ENCODE measurements at places on chromosomes 1 and 21.
A peak's percentile ranks its signal among the peaks of the same experiment; 100 is the strongest.

DNA sequence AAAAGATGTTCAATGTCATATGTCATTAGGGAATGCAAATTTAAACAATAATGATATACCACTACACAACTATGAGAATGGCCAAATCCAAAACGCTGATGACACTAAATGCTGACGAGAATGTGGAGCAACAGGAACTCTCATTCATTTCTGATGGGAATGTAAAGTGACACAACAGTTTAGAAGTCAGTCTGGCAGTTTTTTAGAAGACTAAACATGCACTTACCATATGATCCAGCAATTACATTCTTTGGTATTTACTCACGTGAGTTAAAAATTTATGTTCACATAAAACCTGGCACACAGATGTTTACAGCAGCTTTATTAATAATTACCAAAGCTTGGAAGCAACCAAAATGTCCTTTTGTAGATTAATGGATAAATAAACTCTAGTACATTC lies 110.4 kb upstream of the C1orf21 start:
- no peak for DNase-seq

- peak; percentile 24 for DNase-seq
Measured at GRCh38 chr1:101288491-101288944, 51.7 kb downstream of the S1PR1 start.

DNA sequence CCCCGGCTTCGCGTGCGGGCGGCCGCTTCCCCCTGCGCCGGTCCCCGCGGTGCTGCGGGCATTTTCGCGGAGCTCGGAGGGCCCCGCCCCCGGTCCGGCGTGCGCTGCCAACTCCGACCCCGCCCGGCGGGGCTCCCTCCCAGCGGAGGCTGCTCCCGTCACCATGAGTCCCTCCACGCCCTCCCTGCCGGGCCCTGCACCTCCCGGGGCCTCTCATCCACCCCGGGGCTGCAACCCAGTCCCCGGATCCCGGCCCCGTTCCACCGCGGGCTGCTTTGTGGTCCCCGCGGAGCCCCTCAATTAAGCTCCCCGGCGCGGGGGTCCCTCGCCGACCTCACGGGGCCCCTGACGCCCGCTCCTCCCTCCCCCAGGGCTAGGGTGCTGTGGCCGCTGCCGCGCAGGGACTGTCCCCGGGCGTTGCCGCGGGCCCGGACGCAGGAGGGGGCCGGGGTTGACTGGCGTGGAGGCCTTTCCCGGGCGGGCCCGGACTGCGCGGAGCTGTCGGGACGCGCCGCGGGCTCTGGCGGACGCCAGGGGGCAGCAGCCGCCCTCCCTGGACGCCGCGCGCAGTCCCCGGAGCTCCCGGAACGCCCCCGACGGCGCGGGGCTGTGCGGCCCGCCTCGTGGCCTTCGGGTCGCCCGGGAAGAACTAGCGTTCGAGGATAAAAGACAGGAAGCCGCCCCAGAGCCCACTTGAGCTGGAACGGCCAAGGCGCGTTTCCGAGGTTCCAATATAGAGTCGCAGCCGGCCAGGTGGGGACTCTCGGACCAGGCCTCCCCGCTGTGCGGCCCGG lies 159.2 kb downstream of the RUNX1 start:
- DNase-seq = peak; percentile 58

- no peak for DNase-seq
Measured at GRCh38 chr1:216183454-216183853, 239.8 kb downstream of the USH2A start.

GRCh38 chr1:45545019-45545493 lies 5.6 kb upstream of the AKR1A1 start:
- no peak for DNase-seq

DNA sequence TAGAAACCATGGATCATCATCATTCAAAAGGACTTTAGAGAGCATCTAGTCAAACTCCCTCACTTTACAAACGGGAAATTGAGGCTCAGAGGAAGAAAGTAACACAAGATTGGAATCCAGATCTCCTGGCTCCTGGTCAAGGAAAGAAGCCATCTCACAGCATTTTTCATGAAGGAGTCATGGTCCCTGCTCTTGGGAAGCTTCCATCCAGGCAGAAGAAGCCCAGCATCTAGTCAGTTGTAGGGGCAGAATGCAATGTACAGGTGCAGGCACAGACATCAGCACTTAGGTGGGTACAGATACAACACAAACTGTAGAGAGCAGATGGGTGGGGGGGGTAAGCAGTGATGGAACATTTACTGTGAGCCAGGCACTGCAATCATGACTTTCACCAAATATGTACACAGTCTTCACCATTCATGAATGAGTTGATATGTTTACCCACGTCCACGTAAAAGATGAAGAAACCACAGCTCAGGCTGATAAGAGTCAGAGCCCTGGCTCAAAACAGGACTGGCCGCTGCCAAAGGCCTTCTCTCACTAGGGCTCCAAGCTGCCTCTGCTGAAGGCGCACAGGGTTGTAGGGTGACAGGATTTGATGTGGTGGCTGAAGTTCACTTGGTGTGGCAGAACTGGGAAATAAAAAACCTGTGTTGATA lies 44.0 kb downstream of the OPTC start:
- DNase-seq = no peak

DNA sequence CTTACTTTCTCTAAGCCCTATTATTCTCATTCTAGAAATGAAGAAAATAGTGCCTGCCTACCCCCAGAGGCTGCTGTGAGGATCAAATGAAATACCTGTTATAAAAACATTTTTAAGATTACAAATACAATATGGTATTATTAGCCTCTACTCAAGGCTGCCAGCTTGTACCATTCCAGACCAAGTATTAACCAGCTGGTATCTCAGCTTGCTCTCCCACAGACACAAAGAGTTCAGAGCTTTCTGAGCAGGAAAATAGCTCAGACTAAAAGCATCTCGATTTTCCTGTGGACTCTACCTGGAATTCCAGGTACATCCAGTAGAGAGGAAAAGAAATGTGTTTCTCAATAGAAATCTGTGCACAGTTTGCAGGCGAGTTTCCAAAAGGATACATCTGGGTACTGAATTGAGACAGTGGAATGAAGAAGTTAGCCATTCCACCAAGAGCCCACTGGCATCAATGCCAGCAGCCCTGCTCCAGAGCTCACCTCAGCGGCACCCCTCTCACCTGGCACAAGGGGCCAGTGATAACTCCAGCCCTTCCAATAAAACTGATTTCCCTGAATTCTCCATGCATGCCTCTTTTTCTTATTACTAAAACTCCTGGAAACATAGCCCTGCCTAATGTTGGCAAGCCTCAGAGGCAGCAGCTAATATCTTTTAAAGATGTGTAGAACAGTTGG lies 31.0 kb downstream of the TGFBR3 start:
- DNase-seq = no peak

DNA sequence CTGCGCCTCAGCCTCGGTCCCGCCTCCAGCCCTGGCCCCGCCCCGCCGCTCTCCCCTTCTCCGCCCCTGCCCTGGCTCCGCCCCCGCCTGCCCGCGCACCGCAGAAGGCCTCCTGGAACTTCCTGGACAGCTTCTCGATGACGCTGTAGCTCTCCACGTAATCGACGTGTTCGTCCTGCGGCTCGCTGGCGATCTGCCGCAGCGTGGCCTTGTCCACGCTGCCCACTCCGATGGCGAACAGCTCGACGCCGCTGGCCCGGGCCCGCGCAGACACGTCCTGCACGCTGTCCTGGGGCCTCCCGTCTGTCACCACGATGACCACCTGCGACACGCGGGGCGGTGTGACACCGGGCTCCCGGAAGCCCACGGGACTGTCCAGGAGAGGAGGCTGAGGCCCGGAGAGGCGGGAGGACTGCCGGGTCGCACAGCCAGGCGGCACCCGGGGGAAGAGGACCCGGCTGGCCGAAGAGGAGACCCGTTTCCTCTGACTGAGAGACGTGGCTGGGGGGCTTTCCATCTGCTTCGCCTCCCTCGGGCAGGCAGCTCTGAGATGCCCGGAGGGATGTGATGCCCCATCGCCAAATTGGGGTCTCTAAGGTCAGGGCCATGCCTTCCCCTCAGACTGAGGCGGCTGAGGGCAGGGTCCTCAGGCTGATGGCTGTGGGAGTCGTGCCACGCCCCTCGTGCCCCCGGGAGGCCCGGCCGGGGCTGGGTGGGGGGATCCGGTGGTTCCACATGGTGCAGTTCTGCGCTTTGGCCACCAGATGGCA lies 4.6 kb downstream of the MATN1 start:
- peak; percentile 81 for DNase-seq

GRCh38 chr1:203663821-203664220 lies 37.2 kb downstream of the ATP2B4 start:
- no peak for DNase-seq

GRCh38 chr1:247936415-247936814 lies 11.7 kb downstream of the OR2AJ1 start:
- no peak for DNase-seq

- DNase-seq = no peak
Measured at GRCh38 chr1:2447276-2448097, 28.6 kb upstream of the PLCH2 start.

GRCh38 chr1:200161801-200162200 lies 134.3 kb downstream of the NR5A2 start:
- no peak for DNase-seq

DNA sequence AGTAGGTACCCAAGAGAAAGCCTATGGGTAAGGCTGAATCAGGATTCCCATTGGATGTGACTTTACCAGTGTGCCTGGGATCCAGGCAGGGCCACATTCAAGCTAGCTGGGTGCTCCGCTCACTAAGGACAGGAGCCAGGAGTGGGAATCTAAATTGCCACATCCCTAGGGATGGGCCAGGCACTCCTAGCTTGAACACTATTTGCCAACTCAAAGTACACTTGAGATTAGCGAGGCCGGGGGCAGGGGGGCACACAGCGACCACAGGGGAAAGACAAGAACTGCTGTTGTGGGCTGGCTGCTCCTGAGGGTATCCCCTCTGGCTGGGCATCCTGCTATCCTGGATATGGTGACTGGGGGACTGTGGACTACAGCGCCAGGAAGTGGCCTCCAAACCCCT lies 4.3 kb downstream of the SLC45A3 start:
- no peak for DNase-seq

- DNase-seq = no peak
Measured at GRCh38 chr21:31671931-31672330, 12.4 kb downstream of the SOD1 start.

DNA sequence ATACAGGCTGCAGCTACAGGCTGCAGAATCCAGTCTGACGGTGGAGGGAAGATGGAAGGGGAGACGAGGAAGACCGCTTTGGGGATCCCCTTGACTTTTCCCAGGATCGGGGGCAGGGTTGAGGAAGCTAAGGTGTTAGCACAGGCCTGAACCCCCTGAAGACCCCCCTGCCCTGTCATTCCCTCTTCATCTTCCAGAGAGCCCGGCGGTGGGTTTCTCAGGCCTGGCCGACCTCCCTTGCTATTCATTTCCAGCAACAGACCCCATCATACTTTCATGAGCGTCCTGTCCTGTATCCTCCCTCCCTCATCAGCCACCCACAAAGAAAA lies 112.0 kb downstream of the PGBD5 start:
- DNase-seq = no peak

- DNase-seq = no peak
Measured at GRCh38 chr1:223645903-223646302, 19.6 kb downstream of the CAPN8 start.

- DNase-seq = no peak
Measured at GRCh38 chr1:94092210-94092613, 28.7 kb downstream of the ABCA4 start.

GRCh38 chr1:241979926-241980325 lies 19.0 kb downstream of the MAP1LC3C start:
- no peak for DNase-seq

DNA sequence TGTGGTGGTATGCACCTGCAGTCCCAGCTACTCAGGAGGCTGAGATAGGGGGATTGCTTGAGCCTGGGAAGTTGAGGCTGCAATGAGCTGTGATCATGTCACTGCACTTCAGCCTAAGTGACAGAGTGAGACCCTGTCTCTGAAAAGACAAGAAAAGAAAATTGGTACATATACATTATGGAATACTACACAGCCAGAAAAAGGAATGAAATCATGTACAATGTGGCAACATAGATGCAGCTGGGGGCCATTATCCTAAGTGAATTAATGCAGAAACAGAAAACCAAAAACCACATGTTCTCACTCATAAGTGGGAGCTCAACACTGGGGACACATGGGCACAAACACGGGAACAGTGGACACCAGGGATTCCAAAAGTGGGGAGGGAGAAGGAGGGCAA lies 7.1 kb upstream of the CFAP107 start:
- no peak for DNase-seq

- no peak for DNase-seq
Measured at GRCh38 chr1:43205671-43206070, 33.5 kb downstream of the CFAP57 start.

DNA sequence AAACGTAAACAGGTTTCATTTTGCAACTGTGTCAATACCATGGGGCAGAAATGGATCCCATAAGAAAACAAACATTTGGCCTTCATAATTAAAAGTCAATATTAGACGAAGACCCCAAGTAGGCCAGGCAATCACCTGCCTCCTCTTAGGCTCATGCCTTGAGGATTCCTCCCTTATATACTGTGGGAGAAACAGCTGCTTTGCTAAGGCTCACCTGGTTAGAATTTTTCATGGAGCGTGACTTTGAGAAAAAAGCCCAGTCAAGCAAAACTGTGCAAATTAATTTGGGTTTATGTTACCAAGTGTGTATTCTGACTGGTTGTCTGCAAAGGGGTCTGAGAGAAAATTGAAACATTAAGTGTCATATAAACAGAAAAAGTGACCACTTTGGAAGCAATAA lies 605.3 kb upstream of the USP24 start:
- no peak for DNase-seq

DNA sequence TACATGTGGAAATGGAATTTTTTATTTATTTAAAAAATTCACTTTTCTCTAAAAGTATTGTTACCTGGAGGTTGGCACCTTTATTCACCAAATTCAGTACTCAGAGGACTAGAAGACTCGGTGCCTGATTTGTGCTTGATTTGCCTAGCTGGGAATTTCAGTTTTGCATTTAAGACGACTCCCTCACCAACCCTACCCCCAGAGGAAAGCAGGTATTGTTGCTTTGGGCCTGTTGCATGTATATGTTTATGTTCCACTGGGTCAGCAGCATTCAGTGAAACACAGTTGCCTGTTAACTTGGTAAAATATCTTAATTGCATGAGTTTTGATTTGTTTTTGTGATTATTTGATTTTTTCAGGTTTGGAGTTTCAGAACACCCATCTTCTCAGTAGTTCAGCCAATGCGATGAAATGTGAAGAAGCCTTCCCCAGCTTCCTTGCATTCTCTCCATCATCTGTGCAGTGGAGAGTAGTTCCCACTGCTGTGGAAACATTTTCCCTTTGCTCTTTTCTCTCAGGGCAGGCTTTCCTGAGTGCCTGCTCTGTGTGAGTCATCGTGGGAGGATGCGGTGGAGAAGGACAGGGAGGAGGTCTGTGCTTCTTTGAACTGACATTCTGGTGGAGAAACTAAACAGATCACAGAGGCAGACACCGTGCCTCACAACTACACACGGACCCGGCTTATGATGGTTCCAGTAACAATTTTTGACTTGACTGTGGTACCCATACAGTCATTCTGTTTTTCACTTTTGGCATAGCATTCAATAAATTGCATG lies 6.4 kb downstream of the ADARB1 start:
- no peak for DNase-seq

GRCh38 chr21:45160198-45160597 lies 85.8 kb downstream of the ADARB1 start:
- DNase-seq = no peak

- DNase-seq = no peak
Measured at GRCh38 chr1:165034136-165034809, 322.2 kb downstream of the LMX1A start.

GRCh38 chr21:46081862-46082712 lies 15.8 kb upstream of the COL6A2 start:
- DNase-seq = no peak

- DNase-seq = no peak
Measured at GRCh38 chr1:41809692-41810091, 109.0 kb downstream of the HIVEP3 start.
